NCI-H510A (cell line): ENCODE measurements at places on chromosomes 7 and 10.
A peak's percentile ranks its signal among the peaks of the same experiment; 100 is the strongest.

- no peak for DNase-seq
These were observed 319.7 kb downstream of the GFRA1 start for GRCh38 chr10:115953281-115953680.

- DNase-seq, result no peak
These were observed 14.8 kb upstream of the ANKRD1 start for GRCh38 chr10:90935581-90936275.

GRCh38 chr10:1033601-1034000 lies 7.9 kb upstream of the IDI2 start:
- no peak for DNase-seq

DNA sequence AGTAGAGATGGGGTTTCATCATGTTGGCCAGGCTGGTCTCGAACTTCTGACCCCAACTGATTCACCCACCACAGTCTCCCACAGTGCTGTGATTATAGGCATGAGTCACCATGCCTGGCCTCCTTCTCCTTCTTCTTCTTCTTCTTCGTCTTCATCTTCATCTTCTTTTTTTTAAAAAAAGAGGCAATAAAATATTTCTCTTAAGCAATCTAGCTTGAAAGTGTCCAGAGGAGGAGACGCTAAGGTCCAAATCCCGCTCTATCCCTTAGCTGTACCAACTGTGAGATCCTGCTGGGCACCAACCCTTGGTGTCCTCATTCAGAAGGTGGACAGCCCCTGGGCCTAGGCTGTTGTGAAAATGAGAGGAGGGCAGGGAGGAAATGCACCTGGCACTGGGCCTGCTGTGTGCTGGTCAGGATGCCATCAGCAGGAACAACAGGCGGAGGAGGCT lies 13.9 kb upstream of the PSAP start:
- DNase-seq, result no peak

- DNase-seq, result no peak
These were observed 95.5 kb upstream of the FAM20C start for GRCh38 chr7:96861-97260.

DNA sequence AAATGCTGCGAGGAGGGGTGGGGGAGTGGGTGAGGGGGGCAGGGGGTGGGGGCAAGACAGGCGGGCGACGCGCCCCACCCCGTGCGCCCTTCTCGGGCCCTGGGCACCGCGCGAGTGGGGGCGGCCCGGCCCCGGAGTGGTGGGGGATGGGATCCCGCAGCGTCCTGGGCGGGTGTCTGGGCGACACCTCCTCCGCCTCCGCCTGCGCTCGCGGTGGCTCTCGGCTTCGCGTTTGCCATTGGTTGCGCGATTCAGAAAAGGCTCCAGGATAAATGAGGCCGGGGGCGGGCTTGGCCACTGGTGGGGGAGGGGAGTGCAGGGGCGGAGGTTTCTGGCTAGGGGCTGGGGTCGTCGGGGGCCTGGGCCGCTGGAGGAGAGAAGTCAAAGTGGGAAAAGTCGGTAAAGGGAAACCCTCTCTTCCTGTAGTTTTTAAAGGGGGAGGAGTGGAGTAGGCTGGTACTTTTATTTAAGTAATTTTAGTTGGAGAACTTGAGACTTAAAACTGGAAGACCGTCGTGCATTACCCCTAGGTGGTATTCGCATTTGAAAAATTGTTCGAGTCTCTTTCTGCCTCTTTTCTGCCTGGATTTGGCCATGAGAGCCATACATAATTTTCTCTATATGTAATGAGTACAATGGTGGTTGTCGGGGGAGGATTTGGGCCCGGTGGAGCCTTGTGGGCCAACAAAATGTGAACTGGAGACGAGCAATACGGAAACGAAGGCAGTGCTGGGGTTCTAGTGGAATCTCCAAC lies 992 bp upstream of the IGF2BP3 start:
- DNase-seq, result peak; percentile 89

DNA sequence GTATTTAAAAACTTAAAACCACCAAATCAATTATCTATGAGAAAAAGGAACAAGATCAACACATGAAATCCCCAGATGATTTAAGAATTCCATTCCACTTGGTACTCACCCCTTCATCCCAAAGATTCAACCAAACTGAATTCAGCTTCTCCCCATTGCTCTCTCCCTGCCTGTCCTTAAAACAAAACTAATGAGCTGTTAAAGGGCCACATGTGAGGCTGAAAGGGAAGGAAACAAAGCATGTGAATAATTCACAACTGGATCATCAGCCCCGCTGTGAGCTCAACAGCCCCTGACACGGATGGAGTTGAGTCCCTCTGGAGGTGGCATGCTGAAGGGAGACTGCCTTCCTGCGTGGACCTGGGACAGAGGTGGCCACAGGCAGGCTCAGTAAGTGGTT lies 32.9 kb downstream of the VOPP1 start:
- no peak for DNase-seq

DNA sequence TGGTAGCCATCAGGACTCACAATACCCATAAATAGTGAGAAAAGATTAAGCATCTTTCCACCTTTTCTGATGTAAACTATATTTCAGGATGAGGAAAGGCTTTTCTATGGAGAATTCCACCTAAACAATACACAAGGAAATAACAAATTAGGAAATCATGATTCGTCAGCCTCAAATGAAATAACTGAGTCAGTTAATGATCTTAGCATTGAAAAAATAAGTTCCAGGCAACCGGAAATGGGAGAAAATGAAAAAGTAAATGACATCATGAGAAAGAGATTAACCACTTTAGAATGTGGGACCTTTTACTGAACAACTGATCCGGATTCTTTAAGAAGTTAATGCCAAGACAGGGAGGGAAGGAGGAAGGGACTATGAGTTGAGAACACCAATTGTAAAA lies 742.3 kb downstream of the TNS3 start:
- no peak for DNase-seq

- DNase-seq, result no peak
These were observed 16.5 kb downstream of the CYP3A43 start for GRCh38 chr7:99844328-99844727.

DNA sequence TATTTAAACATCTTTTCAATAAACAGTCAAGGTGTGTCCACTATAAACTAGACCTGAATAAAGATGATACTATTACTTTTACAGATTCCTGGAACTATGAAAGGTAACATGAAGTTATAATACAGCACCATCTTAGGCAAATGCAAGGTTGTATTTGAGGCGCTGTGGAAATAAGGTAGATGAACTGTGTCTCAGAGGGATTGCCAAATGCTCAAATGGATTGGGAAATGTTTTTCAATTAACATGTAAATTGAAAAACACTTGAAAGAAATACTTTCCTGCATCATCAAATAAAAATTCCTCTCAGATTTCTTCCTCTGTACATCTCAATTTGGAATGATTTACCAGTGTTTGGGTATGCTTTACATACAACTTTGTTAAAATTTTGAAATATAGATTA lies 139.4 kb downstream of the DKK1 start:
- no peak for DNase-seq

DNA sequence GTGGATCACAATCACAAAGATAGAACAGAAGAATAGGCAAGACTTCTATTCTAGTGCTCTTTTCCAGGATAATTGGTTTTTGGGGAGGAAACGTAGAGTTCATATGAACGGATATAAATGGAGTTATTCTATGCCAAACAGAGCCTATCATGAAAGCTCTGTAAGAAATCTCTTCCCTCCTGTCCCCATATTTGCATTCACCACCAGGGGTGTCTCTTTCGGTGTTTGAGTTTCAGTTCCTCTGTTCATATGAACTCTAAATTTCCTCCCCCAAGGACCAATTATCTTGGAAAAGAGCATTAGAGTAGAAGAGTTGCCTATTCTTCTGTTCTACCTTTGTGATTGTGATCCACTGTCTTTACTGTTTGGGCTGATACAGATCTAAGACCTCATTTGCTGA lies 48.3 kb upstream of the CDC14C start:
- no peak for DNase-seq

DNA sequence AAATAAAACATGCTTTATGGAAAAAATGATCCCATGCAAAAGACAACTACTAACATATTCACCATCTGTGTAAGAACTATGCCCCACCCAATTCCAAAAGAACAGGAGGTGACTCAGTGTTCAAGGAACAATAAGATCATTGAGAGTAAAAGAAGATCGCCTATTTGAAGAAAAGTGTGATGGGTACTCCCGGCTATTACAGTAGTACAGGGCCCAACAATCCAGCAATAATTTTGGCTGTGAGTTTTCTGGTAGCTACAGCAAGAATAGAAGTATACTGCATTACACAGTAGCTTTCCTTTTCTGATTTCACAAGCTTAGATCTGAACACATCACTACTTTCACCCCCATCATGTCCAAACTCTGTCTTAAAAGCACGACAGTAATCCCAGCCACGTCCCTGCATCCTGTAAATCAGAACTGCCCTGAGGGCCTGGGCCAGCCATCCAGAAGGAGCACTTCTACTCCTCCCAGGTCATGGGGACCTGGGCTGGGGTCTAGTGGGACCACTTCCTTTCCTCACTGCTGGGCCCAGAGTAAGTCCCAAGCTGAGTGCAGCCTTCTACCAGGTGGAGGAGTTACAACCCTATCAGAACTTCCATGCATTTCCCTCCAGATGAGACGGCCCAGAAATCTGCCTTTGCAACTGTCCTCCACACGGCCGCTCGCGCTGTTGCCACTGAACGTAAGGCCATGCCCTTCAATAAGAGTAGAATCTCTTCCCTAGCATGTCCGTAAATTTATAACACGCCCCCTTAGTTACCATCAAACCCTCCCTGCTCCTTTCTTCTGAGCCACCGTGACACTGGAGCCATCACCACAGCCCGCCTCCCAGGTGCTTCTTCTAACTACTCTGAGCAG lies 7.9 kb downstream of the ESYT2 start:
- peak; percentile 69 for DNase-seq

DNA sequence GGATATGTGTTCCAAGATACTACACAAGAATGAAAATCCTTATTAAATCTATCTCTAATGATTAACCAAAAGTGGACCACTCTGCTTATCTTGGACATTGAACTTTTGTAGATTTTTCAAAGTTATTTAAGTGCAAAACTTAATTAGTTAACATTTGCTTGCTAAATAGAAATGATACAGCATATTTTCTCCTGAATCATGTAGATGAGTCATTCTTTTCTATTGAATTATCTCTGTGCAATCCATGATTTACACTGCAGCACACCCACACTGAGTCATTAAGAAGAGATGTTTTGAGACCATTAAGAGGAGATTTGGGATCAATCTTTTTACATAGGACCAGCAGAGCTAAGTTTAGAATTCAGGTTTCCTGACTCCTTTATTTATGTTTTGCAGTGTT lies 6.6 kb upstream of the ABCC2 start:
- DNase-seq, result no peak

- DNase-seq, result no peak
These were observed 714.1 kb upstream of the COBL start for GRCh38 chr7:52030722-52031121.

- no peak for DNase-seq
These were observed 279.7 kb downstream of the CCSER2 start for GRCh38 chr10:84608126-84608525.

GRCh38 chr7:129517931-129518330 lies 15.6 kb downstream of the SMKR1 start:
- no peak for DNase-seq

- DNase-seq, result no peak
These were observed 426.4 kb downstream of the TYW1 start for GRCh38 chr7:67423065-67423464.

- no peak for DNase-seq
These were observed 106.2 kb upstream of the RET start for GRCh38 chr10:42970451-42971250.

- no peak for DNase-seq
These were observed 103.8 kb upstream of the APBB1IP start for GRCh38 chr10:26334232-26334931.

DNA sequence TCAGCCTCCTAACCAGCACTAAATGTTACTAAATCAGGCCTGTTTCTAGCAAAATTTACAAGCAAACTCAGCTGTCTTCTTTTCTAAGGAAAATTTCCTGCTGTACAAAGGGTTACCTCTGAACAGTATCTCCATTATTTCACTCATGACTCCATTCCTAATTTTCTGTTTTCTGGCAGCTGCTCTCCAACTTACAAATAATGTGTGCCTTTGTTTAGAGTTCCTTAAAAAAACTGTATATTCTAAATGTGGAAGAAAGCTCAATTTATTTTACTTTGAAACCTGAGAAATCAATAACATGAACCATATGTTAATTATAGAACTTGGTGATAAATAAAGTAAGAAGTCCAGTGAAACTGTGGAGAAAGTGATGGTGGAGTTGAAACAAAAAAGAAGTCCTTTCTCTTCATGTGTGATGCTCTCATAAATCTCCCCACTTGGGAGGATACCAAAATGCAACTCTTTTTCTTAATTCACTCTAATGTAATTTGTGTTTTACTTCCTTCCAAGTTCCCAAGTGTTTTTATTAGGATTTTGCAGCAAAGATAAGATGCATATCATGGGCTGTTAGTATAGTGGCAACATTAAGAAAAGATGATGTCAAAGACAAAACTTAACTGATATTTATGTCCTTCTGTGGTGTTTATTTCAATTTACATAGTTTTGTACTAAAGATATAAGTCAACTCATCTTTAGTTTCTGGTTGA lies 74.8 kb downstream of the CDK6 start:
- DNase-seq, result no peak

- no peak for DNase-seq
These were observed 257.7 kb upstream of the SP8 start for GRCh38 chr7:21044384-21044783.

DNA sequence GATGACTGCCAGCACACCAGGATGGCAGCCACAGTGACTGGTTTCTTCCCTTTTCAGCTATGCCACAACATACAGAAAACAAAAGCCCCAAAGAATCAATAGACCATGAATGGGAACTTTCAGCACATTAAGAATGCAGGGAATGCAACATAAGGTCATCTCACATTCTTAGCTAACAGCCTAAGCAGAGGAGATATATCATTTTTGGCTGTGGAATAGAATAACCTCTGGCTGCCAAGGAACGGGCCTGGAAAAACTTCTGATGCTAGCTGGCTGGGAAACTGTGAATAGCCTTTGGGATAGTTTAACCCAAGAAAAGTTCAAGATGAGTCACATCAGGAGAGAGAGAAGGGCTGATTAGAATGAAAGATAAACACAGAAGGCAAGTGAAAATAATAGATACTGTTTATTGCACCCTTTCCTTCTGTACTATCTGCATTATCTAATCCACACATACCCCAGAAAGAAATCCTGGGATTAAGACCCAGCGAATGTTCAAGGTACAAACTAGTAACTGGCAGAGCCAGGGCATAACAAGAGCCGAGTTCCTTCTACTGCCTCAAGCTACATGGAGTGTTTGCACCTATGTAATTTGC lies 169.2 kb downstream of the SEMA3A start:
- DNase-seq, result no peak

- DNase-seq, result no peak
These were observed 892.6 kb downstream of the XPNPEP1 start for GRCh38 chr10:109030581-109031210.
